Prostate gland (tissue), 2 donors: ENCODE measurements at places on chromosomes 12 and 14. TPM values are rescaled to one million over a fixed set of nuclear protein-coding genes. Genes with fewer than 3 reads are reported as not detected.

PPM1H gene
- total RNA-seq: 46.9 TPM

HCAR2 gene
- 1.6 TPM for total RNA-seq

EIF2S3B gene
- total RNA-seq: 1.1 TPM

RILPL2 gene
- 8.3 TPM for total RNA-seq

SYNE2 gene
- 104 TPM for total RNA-seq

HOXC9 gene
- 0.23 TPM for total RNA-seq

TCTN2 gene
- 20.7 TPM for total RNA-seq

RIMBP2 gene
- total RNA-seq: 7.0 TPM

AICDA gene
- not detected for total RNA-seq

CLEC4E gene
- 3.0 TPM for total RNA-seq

COL2A1 gene
- total RNA-seq: 1.9 TPM

IL23A gene
- not detected for total RNA-seq

PRB2 gene
- not detected for total RNA-seq

SLC7A7 gene
- total RNA-seq: 8.1 TPM

TRHDE gene
- 3.1 TPM for total RNA-seq

PAH gene
- total RNA-seq: 0.36 TPM

PELI2 gene
- total RNA-seq: 8.9 TPM

ASPG gene
- total RNA-seq: not detected

HOXC4 gene
- total RNA-seq: not detected

SLC10A1 gene
- total RNA-seq: not detected

LTBR gene
- total RNA-seq: 264 TPM

GARIN6 gene
- total RNA-seq: not detected

UBE3B gene
- total RNA-seq: 85.8 TPM

NGB gene
- total RNA-seq: not detected

MANSC4 gene
- not detected for total RNA-seq

SPX gene
- 0.51 TPM for total RNA-seq

HOXC12 gene
- not detected for total RNA-seq

TBC1D30 gene
- 19.2 TPM for total RNA-seq

PLCZ1 gene
- total RNA-seq: 0.85 TPM

PDZRN4 gene
- total RNA-seq: 21.1 TPM

TAS2R14 gene
- total RNA-seq: 2.1 TPM
